ENCODE measurements at places on chromosomes 16 and 17. TPM values are rescaled to one million over a fixed set of nuclear protein-coding genes. Genes with fewer than 3 reads are reported as not detected.

Gene GCGR
- not detected for total RNA-seq

- DNase-seq = no peak
These were observed 131.3 kb downstream of the CBLN1 start for GRCh38 chr16:49150341-49150740.

DNA sequence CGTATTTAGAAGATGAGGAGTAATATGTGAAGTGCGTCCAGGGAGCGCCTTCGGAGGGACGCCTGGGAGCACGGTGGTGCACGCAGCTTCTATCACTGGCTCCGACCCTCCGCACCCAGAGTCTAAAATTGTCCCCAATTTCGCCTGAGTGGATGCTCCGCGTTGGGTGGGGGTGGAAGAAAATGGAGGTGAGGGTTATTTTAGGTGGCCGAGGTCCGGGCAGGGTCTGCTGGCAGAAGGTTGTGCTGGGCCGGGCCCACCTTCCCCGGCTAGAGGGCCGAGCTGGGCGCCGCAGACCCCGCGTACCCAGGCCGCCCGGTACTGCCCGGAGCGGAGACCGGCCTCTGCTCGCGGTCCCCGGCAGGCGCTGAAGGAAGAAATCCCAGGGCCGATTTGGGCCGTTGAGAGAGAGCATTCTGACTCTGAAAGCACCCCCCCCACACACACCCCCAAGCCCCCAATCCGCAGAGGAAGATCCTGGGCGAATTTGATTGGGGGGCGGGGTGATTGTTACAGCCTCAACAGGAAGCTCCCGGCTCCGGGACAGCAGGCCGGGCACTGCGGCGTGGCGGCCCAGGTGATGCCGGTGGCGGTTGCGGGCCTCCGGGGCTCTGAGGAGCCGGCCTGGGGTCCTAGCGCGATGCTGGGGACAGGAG, 3.0 kb downstream of the BAHCC1 start:
- no peak for DNase-seq

GRCh38 chr16:23373436-23374219, 71.5 kb downstream of the SCNN1B start:
- no peak for DNase-seq

DNA sequence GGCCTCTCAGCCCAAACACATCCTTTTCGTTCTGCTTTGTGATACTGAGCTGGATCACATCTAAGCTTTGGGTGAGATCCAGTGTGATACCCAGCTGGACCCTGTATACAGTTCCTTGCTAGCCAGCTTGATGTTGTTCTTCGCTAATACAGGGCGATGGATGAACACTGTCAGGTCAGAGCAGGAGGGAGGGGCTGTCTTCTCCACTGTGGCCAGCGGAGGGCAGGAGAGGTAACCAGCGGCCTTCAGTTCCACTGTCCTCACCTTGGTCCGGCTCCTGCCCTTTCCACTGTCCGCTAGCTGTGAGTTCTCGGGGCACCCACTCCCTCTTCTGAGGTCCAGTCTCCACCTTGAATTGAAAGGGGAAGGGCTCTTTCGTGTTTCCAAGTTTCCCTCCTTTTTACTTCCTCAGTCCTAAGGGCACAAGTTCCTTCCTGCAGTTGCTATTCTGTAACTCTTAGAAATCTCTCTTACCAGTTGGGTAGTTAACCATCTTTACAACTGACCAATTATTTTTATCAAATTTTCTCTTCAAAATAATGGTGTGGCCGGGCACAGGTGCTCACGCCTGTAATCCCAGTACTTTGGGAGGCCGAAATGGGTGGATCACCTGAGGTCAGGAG, 3.0 kb upstream of the ZNF213 start:
- DNase-seq = no peak

All from breast epithelium (tissue), 4 donors.